ENCODE measurements at places on chromosomes 1 and 21.

- no peaks in the 10 kb centered on the region for H3K36me3 ChIP-seq
- no peak overlapping the region for H3K27ac ChIP-seq
- no peaks in the 10 kb centered on the region for H3K27me3 ChIP-seq
Observed at GRCh38 chr1:187275985-187276575, 447.3 kb downstream of the PLA2G4A start.

DNA sequence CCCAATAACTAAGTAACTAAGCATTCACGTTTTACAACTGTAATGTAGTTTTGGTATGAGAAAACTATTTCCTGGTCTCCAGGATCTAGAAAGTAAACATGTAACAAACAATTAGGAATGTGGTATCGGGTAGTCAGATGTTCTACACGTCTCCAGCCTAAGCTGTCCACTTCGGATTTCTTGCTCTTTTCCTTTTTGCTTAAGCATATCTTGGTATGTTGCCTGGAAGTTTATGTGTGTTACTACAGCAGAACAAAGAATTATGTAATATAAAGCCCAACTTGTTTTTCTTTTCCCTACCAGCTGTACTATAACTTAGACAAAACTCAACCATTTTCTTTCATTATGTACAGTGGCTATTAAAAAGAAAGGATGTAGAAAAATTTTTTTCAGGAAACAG lies 20.4 kb upstream of the WARS2 start:
- H3K27ac ChIP-seq: no peak overlapping the region
- peaks cover 14% of the 10 kb centered on the region for H3K36me3 ChIP-seq
- H3K4me3 ChIP-seq: no peak overlapping the region
- DNase-seq: no peak
- H3K27me3 ChIP-seq: no peaks in the 10 kb centered on the region

DNA sequence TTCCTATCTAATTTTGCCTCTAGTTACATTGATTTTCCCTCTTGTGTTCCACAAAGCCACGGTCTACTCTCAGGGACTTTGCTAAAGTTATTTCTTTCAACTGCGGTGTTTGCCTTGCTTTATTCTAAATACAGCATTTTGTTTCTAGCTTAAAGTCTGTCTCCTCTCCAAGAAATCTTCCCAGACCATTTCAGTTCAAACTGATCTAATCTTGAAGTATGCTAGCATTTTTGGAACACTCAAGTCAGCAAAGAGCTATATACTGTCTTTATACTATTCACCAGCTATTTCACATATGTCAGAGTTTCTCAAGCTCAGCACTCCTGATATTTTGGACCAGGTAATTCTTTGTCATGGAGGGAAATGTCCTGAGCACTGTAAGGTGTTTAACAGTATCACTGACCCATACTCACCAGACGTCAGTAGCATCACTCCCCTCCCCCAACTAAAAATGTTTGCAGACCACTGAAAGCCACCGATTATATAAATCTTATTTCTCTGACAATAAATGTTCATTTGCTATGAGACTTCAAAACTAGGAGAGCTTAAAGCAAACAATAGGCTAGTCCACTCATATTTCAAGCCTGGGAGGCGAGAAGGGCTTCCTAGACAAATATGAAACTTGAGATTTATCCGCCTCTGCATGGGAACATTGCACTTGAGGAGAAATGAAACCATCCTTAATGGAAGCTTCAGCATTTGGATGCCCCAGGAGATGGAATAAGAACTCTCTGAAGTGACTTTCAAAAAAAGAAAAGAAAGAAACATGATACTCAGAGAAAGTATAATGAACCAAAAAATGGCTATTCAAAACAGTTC lies 81.1 kb downstream of the KIAA0319L start:
- no peak for DNase-seq
- H3K36me3 ChIP-seq: peaks cover 2% of the 10 kb centered on the region
- H3K4me3 ChIP-seq: no peak overlapping the region
- no peak overlapping the region for H3K27ac ChIP-seq
- H3K4me1 ChIP-seq: no peaks in the 10 kb centered on the region
- H3K27me3 ChIP-seq: no peaks in the 10 kb centered on the region

DNA sequence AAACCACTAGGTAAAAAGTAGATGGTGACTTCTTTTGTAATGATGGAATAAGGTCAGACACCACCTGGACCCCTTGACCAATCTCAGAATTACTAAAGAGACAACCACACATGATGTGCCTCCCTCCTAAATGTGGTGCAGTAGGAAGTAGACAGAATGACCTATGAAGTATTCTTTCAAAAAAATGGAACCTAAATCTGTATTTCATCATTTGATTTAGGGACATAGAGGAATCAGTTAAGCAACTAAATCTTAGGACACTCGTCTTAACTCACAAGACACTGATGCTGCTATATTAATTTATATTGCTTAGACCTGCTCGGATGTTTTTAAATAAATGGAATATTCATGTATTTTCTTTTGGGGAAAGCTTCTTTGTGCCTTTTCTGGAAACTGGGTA lies 80.9 kb upstream of the IRF2BP2 start:
- no peak for DNase-seq
- H3K4me1 ChIP-seq: no peaks in the 10 kb centered on the region
- no peak overlapping the region for H3K27ac ChIP-seq
- H3K4me3 ChIP-seq: no peak overlapping the region

DNA sequence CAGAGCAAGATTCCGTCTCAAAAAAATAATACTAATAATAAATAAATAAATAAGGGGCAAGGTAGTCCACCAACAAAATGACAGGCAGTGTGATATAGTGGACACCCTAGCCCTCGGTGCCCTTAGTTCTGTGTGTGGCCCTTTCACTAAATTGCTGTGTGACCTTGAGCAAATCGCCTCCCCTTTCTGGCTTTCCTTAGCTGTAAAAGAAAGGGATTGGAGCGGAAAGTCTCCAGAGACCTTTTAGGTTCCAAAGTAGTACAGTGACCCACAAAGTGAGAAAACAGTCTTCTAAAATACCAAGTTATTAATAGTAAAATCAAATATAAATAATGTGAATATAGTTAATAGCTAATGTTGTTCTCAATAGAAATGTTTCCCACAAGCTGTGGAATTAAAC lies 7.6 kb downstream of the LMNA start:
- H3K36me3 ChIP-seq: no peaks in the 10 kb centered on the region
- H3K27me3 ChIP-seq: no peaks in the 10 kb centered on the region
- peaks cover 59% of the 10 kb centered on the region for H3K4me1 ChIP-seq
- peak overlapping the region; percentile 45 for H3K4me3 ChIP-seq
- DNase-seq: no peak

GRCh38 chr21:35375115-35375514 lies 326.0 kb upstream of the RUNX1 start:
- no peak overlapping the region for H3K4me3 ChIP-seq
- no peaks in the 10 kb centered on the region for H3K4me1 ChIP-seq
- H3K27me3 ChIP-seq: no peaks in the 10 kb centered on the region
- no peak for DNase-seq
- no peak overlapping the region for H3K27ac ChIP-seq
- H3K36me3 ChIP-seq: no peaks in the 10 kb centered on the region

GRCh38 chr1:30089024-30089430 lies 634.4 kb downstream of the MATN1 start:
- peaks cover 4% of the 10 kb centered on the region for H3K4me1 ChIP-seq
- no peaks in the 10 kb centered on the region for H3K27me3 ChIP-seq

DNA sequence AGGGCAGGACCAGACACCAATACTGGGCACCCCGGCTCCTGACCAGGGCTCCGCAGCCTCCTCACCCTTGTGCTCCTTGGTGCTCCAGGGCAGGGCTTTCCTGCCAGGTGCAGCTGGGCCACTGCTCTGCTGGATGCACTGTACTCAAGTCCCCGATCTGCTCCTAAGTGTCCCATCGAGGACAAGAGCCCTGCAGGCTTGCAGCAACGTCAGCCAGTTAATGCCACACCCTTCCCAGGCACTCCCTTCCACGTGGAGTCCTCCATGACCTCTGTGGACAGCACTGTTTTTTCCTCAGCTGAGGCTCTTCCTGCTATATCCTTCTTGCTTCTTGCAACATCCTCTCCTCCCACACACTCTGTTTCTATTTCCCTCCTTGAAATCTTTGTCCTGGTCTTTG lies 94.0 kb upstream of the NGF start:
- H3K36me3 ChIP-seq: no peaks in the 10 kb centered on the region
- H3K4me1 ChIP-seq: no peaks in the 10 kb centered on the region
- no peak overlapping the region for H3K27ac ChIP-seq
- DNase-seq: no peak
- H3K4me3 ChIP-seq: no peak overlapping the region

DNA sequence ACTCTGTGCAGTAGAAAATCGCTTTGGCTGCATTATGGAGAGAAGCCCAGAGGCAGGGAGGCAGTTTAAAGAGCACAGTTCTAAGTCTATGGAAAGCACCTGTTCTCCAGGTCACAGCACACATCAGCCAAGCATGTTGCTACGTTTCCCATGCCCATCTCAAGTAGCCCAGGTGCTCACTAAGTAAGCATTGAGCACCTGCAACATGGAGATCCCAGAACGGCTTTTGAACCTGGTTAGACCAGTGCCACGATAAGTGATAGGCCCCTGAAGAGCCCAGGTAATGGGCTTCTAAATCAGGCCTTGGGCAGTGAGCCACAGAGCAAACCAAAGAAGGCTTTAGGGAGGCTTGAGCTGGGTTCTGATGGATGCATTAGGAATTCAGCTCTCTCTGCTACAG lies 186.2 kb downstream of the C1orf94 start:
- no peaks in the 10 kb centered on the region for H3K4me1 ChIP-seq
- H3K4me3 ChIP-seq: no peak overlapping the region
- H3K27ac ChIP-seq: no peak overlapping the region

DNA sequence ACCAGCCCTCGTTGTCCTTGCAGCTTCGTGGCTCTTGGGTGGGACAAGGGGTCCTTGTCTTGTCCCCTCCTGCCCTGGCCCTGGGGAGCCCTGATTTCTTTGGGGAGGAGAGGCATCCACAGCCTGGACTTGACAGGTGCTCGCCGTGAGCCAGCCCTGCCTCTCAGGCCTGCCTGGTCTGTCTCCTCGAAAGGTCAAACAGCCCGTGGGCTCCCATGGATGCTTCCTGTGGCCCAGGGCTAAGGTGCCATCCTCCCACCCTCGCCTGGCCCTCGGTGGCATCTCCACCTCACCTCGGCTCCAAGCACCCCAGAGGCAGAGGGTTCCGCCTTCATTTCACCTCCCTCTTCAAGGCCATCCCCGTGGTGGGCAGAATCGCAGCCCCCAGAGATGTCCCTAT lies 9.0 kb downstream of the LRRC3 start:
- H3K27ac ChIP-seq: no peak overlapping the region
- DNase-seq: no peak
- no peaks in the 10 kb centered on the region for H3K27me3 ChIP-seq
- no peaks in the 10 kb centered on the region for H3K4me1 ChIP-seq
- H3K36me3 ChIP-seq: no peaks in the 10 kb centered on the region
- H3K4me3 ChIP-seq: no peak overlapping the region

DNA sequence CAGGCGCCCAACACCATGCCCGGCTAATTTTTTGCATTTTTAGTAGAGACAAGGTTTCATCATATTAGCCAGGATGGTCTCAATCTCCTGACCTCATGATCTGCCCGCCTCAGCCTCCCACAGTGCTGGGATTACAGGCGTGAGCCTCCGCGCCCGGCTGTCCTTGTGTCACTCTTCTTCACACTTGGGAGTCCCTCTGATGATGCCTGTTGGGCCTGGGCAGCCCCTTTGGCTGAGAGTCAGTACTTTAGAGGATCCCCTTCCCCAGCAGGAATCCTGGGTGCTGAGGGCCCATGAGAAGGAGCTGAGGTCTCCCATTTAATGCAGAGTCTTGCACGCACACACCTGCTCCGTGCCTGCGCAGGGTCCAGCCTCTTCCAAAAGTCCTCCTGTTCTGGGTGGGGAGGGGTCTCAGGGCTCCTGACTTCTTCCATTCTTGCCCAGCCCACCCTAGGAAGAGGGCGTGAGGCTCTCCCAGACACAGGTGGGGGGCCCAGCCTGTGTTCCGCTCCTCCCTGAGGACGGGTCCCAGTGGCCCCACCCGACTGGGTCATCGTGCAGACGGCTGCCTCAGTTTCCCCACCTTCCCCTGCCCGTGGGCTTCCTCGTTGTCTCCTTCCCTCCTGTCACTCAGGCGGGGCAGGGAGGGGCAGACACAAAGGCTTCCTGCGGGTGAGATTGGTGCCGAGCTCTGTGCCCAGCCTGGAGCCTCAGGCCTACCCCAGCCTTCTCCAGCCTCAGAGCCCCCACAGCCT lies 3.9 kb downstream of the TTLL10 start:
- no peaks in the 10 kb centered on the region for H3K36me3 ChIP-seq
- H3K4me3 ChIP-seq: no peak overlapping the region
- H3K4me1 ChIP-seq: no peaks in the 10 kb centered on the region

Data from kidney (tissue), 22 donors.